ENCODE measurements at places on chromosomes 2 and 18.

- DNase-seq = no peak
These were observed 9.2 kb upstream of the SERPINB2 start for GRCh38 chr18:63878343-63878742.

GRCh38 chr18:50709193-50709592 is 110.6 kb downstream of the MRO start:
- no peak for DNase-seq

DNA sequence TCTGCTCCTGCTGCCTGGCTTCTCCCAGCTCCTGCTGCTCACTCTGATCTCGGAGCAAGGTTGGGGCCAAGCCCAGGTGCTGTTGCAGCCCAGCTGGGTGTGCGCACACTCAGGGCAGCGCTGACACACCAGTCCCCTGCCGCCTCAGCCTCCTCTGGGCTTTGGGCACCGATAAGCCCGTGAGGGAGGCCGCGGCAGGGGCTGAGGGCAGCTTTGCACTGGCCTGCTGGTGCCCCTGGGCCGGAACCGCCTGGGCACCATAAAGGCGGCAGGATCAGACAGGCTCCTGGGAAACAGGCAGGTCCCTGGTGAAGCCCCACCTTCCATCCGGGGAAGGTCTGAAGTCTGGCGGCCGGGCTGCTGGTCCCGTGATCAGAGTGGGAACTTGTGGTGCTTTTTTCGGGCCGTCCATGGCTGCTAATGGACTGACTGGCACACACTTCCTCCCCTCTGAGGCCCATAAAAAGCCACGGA is 14.1 kb upstream of the EML6 start:
- no peak for DNase-seq

DNA sequence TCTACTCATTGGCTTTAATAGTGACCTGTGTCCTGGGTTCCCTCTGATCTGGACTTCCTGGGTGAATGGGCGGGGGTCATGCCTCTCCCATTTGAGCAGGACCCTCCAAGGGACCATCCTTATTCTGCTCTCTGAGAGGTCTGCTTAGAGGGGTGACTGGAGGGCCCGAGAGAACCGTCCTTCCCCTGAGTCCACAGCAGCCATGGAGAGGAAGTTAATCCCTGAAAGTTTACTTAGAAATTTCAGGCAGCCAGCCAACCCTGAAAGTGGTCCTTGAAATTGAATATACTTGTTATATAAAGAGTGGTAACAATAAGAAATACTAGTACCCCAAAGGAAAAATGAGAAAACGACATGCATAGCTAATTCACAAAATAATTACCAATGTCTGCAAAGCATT is 226.1 kb downstream of the DYSF start:
- DNase-seq = no peak

GRCh38 chr2:26671691-26672090 is 20.8 kb upstream of the KCNK3 start:
- no peak for DNase-seq

- no peak for DNase-seq
These were observed 59.3 kb downstream of the ETAA1 start for GRCh38 chr2:67456428-67456827.

DNA sequence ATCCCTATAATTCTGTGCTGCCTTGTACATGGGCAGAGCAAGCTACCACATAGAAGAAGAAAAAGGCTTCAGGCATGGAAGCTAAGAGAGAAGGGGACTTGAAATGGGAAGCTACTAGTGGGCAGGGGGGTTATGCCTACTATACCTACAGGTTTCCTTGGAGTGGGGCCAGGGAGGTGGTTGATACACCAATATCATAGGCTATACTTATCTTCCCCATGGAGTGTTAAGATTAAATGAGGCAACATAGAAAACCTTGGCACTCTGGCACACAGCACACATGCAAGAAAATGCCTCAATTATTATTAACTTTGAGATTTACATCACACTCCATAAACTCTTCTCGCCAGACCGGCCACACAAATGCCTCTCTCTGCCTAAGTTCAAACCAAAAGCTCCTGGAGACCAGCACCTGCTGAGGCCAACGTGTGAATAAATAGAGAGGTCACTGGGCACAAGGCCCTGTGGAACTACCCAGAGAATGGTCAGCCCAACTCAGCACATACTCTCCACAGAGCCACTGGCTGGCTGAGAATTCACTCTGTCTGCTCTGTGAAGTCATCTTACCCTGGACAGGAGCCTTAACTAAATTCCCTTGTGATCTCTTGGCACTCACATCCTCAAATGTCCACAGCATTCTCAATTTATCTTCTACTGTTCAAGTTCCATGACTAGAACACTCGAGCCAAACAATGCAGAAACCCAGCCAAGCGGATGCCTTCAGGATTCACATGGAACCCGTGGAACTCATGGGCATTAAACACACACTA is 498.7 kb downstream of the BCL11A start:
- DNase-seq = no peak

- DNase-seq = no peak
These were observed 58.0 kb downstream of the NYAP2 start for GRCh38 chr2:225457482-225457881.

DNA sequence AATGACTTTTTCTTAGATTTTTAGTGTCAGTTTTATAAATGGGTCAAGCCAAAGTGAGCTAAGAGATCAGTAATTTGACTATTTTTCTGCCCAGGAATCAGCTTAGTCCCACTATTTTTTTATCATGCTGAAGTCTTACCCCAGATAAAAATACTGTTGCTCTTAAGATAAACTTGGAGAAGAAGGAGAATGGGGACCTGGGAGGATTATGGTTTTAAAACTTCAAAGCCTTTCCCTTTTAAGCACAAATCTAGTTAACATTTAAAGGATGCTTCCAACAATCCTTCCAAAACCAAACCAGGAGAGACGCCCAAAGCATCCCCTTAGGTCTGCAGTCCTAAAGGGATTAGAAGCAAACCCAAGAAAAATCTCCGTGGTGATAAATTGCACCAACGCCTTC is 172.4 kb downstream of the SP3 start:
- no peak for DNase-seq

- DNase-seq = no peak
These were observed 490.9 kb downstream of the FBXO15 start for GRCh38 chr18:73656691-73657090.

- no peak for DNase-seq
These were observed 150.0 kb downstream of the NEDD4L start for GRCh38 chr18:58194028-58194427.

DNA sequence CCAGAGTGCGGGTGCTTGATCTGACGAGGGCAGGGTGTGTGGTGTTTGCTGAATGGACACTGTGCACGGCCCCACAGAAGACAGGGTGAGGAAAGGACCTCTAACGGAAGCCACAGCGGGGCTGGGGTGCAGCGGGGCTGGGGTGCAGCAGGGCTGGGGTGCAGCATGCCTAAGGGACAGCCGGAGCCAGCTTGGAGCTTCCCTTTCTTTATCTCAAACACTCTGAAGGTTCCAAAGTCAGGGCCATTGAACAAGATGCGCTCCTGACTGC is 35.0 kb downstream of the PXDN start:
- DNase-seq = no peak

DNA sequence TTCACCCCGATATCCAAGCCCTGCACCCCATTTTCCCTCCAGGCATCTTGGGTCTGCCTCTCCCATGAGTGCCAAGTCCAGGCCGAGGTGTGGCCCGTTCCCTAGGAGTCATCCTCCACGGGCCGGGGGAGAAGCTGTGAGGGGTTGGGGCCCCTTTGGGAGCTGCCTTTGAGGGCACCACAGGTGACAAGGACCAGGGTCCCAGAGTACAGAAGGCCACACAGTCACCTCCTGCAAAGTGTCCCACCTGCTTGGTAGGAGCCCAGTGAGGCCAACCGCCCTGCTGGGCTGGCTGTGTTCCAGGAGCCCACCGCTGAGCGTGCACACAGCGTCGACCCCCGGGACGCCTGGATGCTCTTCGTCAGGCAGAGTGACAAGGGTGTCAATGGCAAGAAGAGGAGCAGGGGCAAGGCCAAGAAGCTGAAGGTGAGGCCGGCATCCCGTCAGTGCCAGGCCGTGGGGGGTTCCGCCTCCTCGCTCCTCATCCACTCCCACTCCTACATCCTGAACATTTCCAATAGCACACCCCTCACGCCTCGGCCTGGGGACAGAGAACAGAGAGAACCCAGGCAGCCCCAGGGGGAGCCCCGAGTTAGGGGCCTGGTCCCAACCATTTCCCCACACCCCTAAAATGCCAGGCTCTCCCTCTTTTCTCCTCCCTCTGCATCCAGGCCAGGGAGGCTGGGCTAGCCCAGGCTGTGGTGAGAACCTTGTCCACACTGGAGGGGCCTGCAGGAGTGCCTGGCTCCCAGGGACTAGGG is 2.7 kb downstream of the ERFE start:
- no peak for DNase-seq

- DNase-seq = no peak
These were observed 99.1 kb upstream of the MC4R start for GRCh38 chr18:60471652-60472051.

DNA sequence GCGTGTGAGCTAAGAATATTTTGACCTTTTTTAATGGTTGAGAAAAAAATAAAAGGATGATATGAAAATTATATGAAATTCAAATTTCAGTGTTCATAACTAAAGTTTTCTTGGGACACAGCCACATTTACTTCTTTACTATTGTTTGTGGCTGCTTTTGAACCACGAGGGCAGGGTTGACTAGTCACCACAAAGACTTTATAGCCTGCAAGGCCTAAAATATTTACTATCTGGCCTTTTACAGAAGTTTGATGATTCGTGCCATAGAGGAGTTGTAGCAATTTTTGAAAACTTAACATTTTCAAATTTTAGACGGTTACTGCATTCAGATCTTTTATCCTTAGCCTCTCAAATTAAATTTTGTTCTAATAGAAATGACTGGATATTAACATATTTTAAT is 69.9 kb downstream of the LIMS1 start:
- no peak for DNase-seq

DNA sequence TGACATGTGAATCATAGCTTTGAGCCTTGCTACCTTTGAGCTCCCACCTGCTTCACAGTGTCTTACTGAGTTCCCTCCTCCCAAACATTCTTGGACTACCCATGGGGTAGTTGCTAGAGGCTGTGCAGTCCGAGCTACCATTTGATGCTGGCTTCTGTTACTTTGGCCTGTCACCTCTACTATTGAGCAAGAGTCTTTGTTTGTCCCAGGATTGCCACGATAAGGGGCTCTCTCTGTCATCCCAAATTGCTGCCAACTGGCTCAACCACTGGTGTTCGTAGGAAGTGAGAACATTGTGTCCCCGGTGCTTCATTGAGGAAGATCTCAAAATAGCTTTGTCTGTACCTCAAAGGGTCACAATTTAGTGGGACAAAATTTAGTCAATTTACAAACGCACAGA is 59.1 kb upstream of the PAX8 start:
- DNase-seq = no peak

Data from keratinocyte (primary cell).